ENCODE measurements at places on chromosomes 4 and X. TPM values are rescaled to one million over a fixed set of nuclear protein-coding genes. Genes with fewer than 3 reads are reported as not detected.

Gene RNF128
- polyA plus RNA-seq, result not detected

DNA sequence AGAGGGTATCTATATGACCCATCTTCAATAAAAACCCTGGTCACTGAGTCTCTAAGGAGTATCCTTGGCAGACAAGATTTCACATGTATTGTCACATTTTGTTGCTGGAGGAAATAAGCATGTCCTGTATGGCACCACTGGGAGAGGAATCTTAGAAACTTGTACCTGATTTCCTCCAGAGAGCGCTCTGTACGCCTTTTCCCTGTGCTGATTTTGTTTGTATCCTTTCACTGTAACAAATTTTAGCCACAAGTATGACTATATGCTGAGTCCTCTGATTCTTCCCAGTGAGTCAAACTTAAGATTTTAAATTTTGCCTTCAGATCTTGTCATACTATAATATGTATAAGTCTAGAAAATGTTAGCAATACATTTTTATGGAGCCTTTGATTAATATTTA lies 102.8 kb downstream of the ITIH6 start:
- DNase-seq, result no peak

GRCh38 chr4:87060957-87061356 lies 126.1 kb downstream of the AFF1 start:
- DNase-seq, result no peak

- DNase-seq, result no peak
Measured at GRCh38 chr4:8188085-8188484, 11.0 kb upstream of the SH3TC1 start.

Gene SEPTIN11
- 262 TPM for polyA plus RNA-seq

Gene RTL9
- polyA plus RNA-seq, result 1.8 TPM

Gene CSAG1
- polyA plus RNA-seq, result not detected

- DNase-seq, result no peak
Measured at GRCh38 chrX:113548308-113549015, 707.8 kb upstream of the AMOT start.

GRCh38 chrX:13598877-13599276 lies 29.5 kb downstream of the EGFL6 start:
- DNase-seq, result no peak

- DNase-seq, result no peak
Measured at GRCh38 chrX:18677161-18677869, 5.4 kb upstream of the RS1 start.

DNA sequence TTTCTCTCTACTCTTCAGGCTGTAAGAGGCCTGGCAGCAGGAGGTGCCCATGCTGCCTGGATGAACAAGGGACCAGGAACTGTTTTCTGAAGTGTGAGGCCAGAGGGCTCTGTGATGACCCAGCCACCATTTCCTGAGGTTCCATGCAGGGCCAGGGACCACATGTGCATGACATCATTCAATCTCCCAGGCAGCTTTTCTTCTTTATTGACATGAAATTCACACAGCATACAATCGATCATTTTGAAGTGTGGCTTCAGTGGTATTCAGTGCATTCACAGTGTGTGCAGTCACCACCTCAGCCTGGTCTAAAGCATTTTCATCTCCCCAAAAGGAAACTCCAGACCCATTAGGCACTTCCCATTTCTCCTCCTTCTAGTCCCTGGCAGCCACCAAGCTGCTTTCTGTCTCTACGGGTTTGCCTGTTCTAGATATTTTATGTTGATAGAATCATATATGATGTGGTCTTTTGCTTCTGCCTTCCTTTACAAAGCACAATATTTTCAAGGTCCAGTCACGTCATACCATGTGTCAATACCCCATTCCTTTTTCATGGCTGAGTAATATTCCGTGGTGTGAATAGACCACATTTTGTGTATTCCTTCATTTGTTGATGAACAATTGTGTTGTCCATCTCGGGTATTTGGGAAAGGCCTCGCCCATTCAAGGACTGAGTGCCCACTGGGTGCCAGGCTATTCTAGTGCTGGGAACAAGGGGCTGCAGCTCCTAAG lies 93.1 kb downstream of the PSAPL1 start:
- DNase-seq, result no peak

DNA sequence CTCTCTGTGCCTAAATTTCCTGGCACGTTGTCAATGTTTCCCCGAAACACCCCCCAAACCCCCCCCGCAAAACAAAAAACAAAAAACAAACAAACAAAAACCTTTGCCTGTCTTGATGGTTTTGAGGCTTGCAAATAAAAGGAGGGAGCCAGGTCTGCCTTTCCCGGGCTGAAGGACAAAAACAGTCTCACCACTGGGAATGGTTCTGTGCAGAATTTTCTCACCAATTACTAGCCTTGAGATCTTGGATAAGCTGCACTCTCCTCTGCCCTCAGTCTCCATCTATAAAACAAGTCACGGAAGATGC lies 15.5 kb downstream of the NKX3-2 start:
- no peak for DNase-seq

Gene COL4A5
- polyA plus RNA-seq, result 14.6 TPM

GRCh38 chrX:118474586-118474985 lies 21.0 kb upstream of the DOCK11 start:
- no peak for DNase-seq

Gene GAB3
- polyA plus RNA-seq, result 4.7 TPM

DNA sequence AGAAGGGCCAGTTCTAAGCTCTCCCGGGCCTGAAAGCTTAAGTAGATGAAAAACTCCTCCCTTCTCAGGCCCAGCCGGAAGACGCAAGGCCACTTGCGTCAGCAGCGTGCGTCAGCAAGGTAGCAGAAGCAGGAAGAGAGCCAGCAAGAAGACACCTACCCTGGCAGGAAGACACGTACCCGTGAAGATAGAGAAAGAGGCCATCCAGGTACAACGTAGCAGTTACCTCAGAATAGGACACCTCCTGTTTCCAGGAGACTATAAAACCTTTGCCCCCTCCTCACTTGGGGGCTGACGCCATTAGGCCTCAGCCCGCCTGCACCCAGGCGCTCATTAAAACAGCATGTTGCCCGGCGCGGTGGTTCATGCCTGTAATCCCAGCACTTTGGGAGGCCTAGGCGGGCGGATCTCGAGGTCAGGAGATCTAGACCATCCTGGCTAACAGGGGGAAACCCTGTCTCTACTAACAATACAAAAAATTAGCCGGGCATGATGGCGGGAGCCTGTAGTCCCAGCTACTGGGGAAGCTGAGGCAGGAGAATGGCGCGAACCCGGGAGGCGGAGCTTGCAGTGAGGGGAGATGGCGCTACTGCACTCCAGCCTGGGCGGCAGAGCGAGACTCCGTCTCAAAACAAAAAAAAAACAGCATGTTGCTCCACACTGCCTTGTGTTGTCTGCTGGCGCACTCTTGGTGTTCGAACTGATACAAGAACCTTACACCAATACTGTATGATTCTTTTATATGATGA lies 242.7 kb upstream of the NWD2 start:
- no peak for DNase-seq

DNA sequence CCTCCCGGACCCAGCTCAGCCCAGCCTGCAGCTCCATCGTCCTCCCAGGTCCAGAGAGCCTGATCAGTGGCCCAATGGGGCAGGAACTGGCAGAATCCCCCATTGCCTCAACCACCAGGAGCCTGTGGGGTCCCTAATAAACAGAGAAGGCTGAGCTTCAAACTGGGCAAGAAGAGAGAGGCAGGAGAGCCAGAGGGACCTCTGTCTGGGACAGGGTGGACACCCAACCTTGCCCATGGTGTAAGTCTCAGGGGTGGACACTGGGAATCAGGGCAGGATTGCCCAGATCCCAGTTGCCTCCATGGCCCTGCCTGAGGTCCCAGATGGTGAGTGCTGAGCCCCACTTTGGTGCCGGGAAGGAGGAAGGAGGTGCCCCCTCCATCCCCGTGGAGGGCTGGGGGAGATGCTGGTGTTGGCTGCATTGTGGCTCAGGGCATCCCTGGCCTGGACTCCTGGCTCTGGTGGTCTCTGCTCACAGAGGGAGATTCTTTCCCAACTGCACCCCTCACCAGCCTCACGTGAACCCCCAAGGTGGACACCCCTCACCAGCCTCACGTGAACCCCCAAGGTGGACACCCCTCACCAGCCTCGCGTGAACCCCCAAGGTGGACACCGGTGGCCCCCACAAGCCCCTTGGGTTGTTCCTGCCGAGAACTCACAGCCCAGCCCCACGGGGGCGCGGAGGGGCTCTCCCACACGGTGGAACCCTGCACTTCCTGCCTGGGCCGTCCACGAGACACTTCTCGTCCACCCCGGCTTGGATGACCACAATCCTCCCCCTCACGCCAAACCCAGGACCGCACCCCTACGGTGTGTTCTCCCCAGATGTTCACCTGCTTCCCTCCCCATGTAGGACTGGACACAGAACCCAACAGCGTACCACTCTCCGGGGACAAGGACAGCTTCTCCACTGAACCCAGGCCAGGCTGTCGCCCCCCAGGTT lies 5.4 kb downstream of the CPLX1 start:
- DNase-seq, result no peak

Gene MAGIX
- 1.9 TPM for polyA plus RNA-seq

Gene TLL1
- polyA plus RNA-seq, result 1.3 TPM
